CD4-positive, alpha-beta T cell treated with Interleukin-21 for 1 hour (primary cell): ENCODE measurements at places on chromosomes 12 and 14.

- no peak for DNase-seq
Observed at GRCh38 chr12:52687497-52688385, 7.5 kb upstream of the KRT1 start.

- DNase-seq = no peak
Observed at GRCh38 chr12:116384691-116385485, 107.4 kb upstream of the MED13L start.

DNA sequence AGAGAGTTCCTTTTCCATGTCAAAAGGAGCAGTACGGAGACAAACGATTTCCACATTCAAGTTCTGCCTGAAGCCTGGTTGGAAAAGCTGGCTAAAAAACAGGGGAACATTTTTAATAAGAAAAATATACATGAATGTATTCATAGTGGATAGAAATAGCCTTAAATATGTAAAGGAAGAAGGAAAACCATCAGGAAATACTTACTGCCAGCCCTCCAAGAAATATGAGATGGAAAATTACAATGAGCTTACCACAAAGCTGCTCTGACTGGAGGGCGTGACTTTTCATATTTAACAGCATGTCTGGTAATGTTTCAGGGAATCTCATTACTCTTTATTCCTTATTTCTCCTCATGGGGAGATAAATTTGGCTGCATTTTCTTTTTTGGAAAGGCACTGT lies 75.9 kb upstream of the ZDHHC17 start:
- no peak for DNase-seq

- DNase-seq = no peak
Observed at GRCh38 chr12:81797100-81797499, 38.0 kb upstream of the PPFIA2 start.

DNA sequence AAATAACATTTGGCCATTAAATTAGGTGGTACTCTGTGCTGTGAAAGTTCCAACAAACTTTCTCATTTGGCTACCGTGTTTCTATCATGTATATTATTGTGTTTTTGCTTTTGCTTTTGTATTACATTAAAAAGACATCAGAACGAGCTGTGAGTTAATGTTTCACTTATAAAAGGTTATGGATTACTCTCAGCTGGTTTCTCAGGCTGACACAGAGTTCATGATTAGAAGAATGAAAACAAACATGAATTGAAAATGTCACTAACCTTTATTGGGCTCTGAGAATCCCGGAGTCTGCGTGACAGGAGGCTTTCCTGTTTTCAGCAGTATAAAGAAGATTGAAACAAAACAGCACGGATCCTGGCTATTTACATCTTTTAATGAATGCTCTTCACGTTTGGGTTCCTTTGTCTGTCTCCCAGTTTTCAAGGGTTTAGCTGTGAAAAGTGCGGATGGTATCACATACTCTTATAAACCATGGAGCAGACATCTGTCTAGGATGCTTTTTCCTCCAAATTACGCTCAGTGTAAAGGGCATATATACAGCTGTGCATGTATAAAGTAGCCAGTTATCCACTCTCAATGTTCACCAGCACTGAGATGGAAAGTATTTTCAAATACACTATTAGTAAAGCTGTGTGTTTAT lies 153.6 kb downstream of the PTCSC3 start:
- no peak for DNase-seq

DNA sequence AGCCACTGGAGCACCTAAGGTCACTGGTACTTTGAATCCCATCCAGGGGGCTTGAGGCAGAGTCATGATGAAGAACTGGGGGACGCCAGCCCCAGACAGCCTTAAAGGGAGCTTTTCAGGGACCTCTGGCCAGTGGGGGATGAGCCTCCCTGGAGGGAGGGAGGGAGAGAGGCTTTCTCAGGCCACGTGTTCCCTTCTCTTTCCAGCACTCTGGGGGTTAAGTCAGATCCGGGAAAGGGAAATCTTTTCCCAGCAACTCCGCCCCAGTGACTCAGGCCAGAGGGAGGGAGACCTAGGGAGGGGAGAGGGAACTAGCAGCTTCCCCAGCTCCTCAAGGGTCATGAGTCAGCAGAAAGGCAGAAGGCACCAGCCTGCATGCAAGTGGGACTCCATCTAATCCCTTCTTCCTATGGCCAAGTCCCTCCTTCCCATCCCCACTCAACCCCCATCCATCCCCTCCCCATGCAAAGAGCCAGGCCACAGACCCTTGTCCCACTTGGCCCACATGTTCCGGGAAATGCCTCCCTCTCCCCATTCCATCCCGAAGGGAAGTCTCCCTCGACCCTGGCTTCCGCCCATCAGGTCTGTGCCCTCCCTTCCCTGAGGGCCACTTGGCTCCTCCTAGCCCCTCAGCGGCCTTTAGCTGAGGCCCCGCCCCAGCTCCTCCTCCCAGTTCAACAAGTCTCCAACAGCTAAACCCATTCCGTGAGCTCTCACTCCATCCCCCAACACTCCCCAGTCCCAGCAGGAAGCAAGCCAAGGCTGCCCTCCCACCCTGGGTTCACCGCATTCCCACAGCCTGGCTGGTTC lies 5.6 kb downstream of the TNFRSF1A start:
- DNase-seq = peak; percentile 54

- DNase-seq = no peak
Observed at GRCh38 chr14:51546603-51547258, 105.0 kb upstream of the FRMD6 start.

GRCh38 chr12:6816598-6816997 lies 5.0 kb upstream of the GPR162 start:
- DNase-seq = no peak

DNA sequence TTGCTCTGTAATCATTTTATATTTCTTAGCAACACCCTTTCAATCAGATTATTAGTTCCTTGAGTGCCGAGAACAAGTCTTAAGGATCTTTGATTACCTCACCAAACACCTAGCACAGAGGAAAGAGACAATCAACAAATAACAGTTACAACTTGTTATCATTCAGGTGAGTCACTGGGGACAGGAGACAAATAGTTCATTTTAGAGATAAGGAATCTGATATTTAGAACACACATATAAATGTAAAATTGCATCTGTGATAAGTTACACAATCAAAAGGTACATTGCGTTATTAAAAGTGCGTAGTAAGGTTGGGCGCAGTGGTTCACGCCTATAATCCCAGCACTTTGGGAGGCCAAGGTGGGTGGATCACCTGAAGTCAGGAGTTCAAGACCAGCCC lies 5.1 kb upstream of the STXBP6 start:
- no peak for DNase-seq

DNA sequence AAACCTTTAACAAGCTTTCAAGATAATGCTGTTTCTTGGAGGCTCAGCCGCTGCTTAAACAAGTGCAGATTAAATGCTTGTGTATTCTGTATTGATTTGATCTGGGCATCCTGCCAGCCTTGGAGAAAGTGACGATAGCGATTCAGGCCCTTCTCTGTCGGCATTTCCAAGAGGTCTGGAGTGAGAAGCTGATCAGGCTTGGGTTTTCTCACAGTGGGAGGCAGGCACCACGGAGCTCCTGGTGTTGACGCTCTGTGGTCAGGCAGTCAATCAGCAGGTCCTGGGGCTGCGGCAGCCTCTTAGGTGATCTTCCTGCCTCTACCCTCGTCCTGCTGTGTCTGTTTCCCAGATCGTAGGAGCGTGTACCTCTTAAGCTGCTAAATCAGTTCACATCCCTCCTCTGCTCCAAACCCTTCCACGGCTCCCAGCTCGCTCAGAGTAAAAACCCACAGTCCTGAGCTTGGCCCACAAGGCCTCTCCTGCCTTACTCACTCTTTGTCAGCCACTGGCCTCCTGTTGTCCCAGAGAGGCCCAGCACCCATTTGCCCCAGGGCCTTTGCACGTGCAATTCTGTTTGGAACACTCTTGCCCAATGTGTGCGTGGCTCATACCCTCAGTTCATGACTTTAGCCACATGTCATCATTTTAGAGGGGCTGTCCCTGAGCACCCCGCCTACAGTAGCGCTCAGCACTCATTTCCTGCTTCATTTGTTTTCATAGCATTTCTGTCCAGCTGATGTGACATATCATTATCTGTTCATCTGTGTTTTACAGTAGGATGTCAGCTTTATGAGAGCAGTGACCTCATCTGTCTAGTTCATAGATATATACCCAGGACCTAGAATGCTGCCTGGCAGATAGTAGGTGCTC lies 155.4 kb downstream of the AACS start:
- no peak for DNase-seq

GRCh38 chr12:76220980-76221379 lies 127.2 kb downstream of the BBS10 start:
- no peak for DNase-seq

- DNase-seq = no peak
Observed at GRCh38 chr12:95699579-95699978, 91.0 kb downstream of the NTN4 start.

DNA sequence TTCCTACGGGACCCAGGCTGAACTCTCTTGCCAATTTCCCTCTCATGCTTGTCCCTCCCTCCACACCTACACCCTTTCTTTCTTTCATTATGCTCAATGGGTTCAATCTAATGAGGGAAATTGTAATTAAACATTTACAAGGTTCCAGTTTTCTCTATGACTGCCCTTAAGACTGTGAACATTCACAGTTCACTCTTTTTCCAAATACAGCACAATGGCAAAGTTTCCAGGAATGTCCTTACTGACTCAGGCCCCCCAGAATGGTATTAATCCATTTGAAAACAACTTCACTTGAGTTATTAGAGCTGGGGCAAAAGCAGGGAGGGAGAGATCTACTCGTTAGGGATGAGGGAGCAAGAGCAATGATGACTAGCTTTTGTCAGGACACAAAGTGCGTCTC lies 892.1 kb downstream of the NRXN3 start:
- no peak for DNase-seq

DNA sequence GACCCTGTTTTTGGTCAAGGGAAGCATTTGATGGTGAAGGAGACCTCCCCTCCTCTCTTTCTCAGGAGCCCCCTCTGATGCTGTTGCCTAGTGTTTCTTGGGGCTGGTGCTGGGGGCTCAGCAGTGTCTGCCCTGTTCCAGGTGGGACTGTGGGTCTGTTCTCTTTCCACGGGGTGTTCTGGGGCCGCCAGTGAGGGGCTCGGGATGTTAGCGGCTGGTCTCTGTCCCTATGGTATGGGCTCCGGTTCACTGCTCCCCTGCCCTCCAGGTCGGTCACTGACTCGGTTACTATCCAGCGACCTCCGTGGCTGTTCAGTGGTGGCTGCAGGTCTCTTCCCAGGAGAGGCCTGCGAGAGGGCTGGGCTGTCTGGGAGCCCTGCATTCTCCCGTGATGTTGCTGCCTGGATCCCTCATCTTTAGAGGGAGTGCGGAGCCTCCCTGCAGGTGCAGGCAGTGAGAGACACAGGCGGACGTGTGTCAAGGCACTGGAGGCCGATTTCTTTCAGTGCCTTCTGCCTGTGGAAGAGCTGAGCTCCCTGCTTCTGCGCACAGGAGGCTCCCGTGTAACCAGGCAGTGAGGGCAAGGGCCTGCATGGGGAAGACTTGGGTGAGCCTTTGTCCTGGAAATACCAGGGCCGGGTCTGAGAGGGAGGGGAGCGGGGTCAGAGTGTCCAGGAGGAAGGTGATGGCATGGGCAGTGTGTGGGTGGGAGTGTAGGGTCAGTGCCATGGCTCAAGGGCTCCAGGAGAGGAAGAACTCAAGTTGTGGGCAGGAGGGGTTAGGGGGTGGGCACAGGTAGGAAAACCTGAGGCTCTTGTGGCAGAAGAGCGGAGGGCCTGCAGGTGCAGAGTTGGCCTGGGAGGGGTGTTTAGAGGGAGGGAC lies 362.6 kb downstream of the TMEM121 start:
- DNase-seq = no peak
